ENCODE measurements at places on chromosomes 2 and 18.

DNA sequence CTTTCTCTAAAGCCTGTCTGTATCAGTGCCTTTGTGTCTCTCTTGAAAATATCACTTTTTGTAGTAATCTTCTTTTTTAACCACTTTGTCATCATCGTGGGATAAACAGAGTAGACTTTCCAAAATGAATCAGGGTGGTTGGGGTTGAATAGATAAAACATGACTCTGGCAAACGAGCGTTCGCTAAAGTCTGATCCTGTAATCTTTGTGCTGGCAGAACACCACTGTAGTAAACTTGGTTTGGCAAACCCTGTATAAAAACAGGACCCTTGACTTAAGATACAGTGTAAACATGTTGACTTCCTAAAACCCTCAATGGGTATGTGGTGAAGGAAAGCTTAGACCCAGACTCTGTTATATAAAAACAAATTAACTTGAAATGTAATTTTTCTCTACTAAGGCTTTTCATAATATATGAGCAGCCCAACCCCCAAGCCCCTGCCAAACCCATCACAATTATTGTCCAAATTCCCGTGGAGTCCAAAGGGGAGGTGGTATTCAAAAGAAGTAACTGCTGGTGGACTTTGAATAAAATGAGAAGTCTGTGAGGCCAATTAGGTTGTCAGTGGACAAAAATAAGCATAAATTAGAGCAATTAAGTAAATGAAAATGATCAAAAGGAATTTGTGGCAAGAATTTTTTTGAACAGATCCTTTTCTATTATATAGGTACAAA, 52.2 kb downstream of the COLEC12 start:
- DNase-seq: no peak

DNA sequence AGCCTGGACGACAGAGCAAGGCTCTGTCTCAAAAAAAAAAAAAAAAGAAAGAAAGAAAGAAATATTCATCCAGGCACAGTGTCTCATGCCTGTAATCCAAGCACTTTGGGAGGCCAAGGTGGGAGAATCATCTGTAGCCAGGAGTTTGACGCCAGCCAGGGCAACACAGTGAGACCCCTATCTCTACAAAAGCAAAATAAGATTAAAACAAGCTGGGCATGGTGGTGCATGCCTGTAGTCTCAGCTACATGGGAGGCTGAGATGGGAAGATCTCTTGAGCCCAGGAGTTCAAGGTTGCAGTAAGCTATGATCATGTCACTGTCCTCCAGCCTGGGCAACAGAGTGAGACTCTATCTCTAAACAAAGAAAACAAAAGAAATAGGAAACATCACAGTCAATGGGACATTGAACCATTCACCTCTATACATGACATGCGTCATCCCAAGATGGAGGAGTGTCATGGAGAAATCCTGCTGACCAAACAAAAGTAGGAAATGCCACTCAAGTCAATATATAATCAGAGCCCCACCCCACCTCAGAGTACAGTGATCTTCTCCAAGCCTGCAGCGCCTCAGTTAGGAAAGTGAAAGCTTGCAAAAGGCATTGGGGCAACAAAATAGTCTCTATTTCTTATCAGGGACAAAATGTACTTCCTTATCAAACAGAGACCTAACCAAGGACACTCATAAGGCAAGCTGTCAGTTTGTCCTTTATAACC, 9.8 kb downstream of the FEV start:
- no peak for DNase-seq

GRCh38 chr2:231955758-231956472, 5.6 kb upstream of the DIS3L2 start:
- DNase-seq: no peak

GRCh38 chr2:112255875-112256274, 1.0 kb upstream of the ZC3H8 start:
- no peak for DNase-seq

Data from SW 1271 (cell line).